ENCODE measurements at places on chromosomes 6 and 20.
A peak's percentile ranks its signal among the peaks of the same experiment; 100 is the strongest.

GRCh38 chr6:46042355-46042999 is 26.8 kb upstream of the CLIC5 start:
- DNase-seq: peak; percentile 54

DNA sequence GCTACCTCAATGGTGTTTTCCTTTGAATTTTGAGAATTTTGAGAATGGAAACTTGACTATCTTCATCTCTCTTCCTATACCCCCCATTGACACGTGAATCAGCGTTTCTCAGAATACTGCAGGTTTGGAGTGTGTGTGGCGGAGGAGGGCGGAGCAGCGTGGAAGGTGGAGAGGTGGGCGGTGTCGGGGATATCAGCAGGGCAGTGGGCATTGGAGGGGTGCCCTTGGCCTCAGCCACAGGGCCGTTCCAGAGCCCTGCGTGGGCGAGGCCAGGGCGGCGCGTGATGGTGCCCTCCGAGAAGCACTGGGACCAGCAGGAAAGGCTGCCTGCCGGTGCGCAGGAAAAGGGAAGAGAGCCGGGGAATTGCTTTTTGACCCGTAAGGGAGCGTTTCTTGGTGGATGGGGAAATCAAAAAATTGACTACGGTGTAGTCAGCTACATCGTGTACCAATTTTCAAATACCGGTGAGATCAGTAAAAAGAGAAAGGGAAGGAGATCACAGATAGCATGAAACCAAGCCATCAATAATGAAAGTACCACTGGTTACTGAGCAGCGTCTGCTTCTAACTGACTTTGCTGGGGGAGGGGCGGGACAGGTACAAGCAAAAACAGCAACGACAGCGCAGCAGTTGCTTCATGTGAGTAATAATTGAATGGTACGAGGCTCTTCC is 82.7 kb upstream of the DUSP22 start:
- no peak for DNase-seq

GRCh38 chr6:12693122-12693521 is 23.4 kb upstream of the PHACTR1 start:
- DNase-seq: no peak

GRCh38 chr6:75103431-75103830 is 102.4 kb downstream of the COL12A1 start:
- no peak for DNase-seq

GRCh38 chr20:50438986-50439407 is 71.2 kb upstream of the PTPN1 start:
- DNase-seq: no peak

GRCh38 chr6:13550656-13551055 is 23.7 kb upstream of the SIRT5 start:
- DNase-seq: peak; percentile 44
